NCI-H774 (cell line): ENCODE measurements at places on chromosomes 3 and 15.
A peak's percentile ranks its signal among the peaks of the same experiment; 100 is the strongest.

DNA sequence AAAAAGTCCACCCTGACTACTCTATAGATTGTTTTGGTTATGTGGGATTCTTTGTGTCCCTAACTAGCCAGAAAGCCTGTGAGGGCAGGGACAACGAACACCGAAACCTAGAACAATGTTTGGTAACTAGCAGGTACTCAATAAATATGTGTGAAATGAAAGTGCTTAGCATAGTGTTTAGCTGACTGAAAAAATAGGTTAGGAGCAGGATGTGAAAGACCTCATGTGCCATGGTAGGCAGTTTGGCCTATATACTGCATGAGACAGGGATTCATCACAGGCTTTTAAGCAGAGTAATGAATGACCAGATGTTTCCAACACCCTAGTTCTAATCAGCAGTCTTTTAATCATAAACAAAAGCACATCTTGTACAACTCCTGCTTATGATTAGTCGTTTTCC is 64.2 kb downstream of the MYO5A start:
- DNase-seq, result no peak

DNA sequence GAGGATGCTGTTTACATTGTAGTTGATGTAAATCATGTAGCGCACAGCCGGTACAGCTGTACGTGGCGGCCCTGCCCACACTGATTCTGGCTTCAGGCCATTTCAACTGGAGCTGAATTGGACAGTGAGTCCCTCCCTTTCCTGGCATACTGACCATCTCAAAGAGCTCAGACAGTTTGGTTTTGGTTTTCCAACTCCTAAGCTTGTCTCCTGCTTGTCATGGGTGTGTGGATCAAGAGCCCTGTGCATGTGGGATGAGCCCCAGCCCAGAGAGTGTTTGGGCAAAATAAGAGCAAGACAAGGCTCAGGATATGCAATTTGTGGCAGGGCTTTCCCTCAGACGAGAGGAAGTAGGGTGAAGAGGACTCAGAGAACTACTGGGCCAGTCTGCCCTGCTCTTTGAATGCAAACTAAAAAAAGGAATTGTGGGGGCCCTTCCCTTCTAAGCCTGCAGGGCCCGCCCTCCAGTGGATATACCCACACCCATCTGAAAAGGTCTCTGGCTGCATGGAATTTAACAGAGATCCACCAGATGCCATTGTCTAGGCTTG is 13.3 kb downstream of the ITGA11 start:
- DNase-seq, result peak; percentile 41

DNA sequence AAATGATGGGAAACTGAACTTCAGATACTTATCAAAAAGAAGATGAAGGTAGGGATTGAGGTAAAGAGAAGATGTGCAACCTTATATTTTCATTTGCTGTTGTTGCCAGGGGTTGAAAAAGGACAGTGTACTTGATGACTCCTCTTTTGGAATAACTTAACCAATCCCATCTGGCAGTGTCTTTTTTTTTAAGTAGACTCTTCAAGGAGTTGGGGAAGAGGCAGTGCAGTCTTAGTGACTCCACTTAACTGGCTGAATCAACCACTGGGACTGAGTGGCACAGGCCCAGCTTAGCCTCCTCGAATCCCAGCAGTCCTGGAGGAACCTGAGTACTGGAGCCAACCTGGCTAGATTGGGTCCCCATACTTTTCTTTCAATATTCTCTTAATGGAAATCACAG is 27.3 kb upstream of the FILIP1L start:
- no peak for DNase-seq

- no peak for DNase-seq
Measured at GRCh38 chr15:87599616-87600015, 656.9 kb downstream of the NTRK3 start.

DNA sequence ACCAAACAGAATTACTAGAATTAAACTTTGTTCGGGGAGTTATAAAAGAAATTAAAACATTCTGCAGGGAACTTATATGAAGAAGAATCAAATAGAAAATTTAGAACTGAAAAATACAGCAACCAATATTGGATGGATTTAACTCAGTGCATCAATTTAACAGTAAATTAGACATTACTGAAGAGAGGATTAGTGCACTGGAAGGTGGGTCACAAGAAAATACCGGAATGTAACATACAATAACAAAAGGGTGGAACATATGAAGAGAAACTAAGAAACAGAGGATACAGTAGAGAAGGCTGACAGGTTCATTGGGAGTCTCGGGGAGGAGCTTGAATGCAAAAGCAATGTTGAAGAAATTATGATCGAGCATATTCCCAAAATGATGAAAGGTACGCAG is 56.3 kb downstream of the CDIN1 start:
- DNase-seq, result no peak

DNA sequence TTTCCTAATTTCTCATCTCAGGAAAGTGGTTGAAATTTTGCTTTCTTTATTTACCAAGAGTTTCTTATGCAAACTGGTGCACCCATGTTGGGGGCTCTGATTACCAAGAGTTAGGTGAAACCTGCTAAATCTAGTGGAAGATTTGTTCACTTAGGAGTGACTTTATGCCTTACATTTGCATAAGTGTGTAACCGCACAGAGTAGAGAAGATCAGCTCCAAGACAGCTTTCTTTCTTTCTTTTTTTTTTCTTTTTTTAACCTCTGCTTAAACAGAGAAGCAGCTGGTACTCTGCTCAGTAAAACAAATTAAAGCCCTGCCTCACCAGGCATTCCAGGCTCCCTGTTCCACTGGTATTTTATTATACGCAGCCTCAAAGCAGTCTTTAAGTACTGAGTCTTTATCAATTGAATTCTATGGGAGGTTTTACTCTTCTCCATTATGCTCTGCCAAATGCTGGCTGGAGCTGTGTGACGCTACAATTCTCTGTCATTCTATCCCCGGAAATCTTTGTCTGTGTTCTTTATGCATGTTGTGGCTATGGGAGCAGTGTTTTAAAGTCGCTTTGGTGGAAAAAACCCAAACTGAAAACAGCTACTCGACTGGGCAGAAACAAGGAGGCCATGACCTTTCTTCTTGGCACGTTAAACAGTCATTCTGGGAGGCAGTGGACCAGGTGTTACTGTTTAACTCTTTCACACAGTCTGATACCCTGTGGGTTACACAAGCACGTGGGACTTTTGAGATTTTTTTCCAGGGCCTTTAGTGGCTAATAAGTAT is 55.2 kb upstream of the GBE1 start:
- no peak for DNase-seq

- DNase-seq, result no peak
Measured at GRCh38 chr3:24741506-24741905, 246.9 kb upstream of the THRB start.

- no peak for DNase-seq
Measured at GRCh38 chr3:188026191-188026968, 127.6 kb upstream of the LPP start.

DNA sequence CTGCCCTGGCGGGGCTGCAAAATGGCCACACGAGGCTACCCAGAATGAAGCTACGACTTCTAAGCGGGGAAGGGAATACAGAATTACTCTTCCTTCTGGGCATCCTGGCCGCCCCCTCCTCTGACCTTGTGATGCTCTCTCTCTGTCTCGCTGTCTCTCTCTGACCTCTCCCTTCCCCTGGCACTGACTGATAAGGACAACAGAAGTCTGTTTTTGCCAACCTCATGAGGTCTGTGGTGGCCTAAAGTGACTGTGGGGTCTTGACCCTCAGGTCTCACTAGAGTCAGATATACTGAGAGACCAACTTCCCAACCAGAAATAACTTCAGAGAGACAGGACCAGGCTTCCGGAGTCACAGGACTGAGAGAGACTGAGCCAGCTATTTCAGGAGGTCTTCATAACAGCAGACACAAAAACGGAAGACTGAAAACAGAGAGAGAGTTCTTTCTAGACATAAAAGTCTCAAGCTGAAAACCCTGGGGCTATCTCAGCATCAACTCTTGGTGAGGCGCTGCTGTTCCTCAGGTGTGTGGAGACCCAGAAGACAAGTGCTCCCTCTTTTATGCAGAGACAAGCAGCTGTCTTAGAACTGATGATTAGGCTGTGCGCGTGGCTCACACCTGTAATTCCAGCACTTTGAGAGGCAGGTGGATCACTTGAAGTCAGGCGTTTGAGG is 38.2 kb upstream of the CFAP161 start:
- no peak for DNase-seq

DNA sequence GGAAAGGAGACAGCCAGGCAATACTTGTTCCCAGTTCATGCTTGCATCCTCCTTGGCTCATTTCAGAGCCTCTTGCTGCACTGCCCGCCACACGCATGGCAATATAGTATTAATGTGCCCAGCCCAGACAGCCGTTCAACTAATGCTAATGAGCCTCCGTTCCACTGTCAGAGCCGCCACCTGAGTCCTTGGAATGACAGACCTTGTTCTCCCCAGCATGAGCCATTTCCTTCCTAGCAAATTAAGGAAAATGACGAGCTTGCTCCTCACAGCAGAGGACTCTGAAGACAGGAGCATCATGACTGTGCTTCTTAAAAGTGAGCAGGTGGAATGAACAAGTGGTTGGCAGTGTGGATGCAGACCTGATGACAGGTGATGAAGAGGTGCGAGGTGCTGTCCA is 10.8 kb upstream of the LRRC15 start:
- DNase-seq, result no peak

DNA sequence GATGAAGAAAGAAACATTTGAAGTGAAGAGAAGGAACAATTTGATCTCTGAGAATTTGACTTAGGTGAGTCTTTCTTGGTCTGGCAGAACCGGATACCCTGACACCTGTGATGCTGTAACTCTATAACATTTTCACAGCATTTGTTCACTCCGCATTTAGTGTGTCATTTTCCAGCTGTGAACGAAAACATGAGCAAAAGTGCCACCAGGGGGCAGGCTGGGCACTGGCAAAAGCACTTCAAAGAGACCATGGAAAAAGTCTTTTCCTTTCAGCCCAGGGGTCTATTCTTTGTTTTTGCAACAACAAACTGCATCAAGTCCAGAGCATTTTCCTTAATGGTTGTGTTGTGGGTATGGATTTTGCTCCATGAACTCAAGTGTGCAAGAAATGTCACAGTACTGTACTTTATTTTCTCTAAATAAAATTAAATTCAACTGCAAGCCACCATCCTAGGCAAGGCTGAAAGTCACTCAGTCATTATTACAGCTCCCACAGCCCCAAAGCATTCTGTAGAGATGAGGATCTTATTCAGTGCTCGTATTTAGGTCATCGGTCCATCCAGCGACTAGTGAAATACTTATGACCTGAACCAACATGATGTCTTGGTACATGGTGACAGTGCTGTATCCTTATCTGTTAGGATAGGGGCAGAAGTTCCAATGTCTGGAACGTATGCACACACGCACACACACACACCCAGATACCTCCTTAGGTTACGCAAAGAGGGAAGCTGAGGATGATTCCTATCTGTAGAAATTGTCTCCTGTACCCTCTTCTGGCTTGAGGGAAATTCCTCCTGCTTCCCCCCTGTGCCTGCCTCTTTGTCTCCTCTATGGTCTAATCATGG is 125.5 kb downstream of the GADL1 start:
- peak; percentile 18 for DNase-seq

- no peak for DNase-seq
Measured at GRCh38 chr3:172119266-172119969, 80.0 kb downstream of the FNDC3B start.

GRCh38 chr3:192826214-192827006 is 91.2 kb downstream of the MB21D2 start:
- peak; percentile 60 for DNase-seq

DNA sequence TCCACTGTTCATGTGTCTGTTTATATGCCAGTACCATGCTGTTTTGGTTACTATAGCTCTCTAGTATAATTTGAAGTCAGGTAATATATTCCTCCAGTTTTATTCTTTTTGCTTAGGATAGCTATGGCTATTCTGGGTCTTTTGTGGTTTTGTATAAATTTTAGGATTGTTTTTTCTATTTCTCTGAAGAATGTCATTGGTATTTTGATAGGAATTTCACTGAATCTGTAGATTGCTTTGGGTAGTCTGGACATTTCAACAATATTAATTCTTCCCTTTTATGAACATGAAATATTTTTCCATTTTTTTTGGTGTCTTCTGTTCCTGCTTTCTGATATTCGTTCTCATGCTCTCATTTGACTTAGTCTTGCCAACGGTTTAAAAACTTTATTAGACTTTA is 39.6 kb downstream of the GREM1 start:
- no peak for DNase-seq

DNA sequence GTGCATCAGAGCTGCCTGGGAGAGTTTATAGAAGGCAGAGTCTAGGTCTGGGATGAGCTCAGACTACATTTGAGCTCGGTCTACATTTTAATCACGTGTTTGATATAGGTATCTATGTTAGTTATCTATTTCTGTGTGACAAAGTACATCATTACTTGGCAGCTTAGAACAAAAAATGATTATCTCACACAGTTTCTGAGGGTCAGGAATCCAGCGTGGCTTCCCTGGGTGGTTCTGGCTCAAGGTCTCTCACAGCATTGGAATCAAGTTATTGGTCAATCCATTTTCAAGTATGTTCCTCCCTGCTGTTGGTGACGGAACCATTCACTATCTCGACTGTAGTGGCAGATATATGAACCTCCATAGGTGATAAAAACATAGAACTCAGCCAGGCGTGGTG is 71.7 kb downstream of the ABHD5 start:
- no peak for DNase-seq

DNA sequence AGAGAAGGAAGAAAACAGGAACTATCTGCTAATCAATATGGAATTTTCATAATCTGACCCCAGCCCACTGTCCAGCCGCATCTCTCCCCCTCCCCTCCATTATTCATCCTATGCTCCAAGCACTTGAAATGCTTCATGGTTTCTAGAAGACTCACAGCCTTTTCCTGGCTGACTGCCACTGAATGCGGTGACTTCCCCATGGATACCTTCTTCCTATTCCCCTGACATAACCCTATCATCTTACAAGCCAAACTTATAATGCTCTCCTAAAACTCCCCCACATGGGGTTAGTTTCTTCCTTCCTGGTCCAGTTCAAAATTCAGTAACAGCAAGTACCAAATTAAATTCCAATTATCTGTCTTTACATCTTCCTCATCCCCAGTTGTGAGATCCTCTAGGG is 31.2 kb upstream of the PTX3 start:
- DNase-seq, result no peak

- no peak for DNase-seq
Measured at GRCh38 chr3:29561651-29562149, 280.8 kb downstream of the RBMS3 start.

DNA sequence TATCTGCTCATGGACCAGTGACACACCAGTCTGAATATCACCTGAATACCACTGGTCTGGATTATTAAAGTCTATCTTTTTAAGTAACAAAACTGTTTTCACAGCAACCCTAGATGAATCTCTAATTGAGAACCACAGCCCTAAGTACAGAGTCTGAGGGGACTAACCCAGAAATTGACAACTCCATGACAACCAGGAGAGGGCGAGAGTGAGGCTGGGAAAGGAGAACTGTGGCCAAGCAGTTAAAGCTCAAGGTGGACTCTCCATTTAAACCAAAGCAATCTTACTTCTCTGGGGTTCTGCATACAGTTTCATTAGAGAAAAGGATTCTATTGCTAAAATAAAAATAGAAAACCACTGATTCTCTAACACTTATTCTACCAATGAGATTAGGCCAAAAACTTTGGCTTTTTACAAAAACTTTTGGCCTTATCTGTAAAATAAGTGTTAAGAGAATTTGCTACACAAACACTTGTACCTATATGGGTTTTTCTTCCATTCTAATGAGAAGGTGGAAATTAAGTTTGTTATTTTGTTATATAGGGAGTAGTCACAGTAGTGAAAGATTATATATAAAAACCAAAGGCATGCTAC is 11.4 kb downstream of the NEK10 start:
- peak; percentile 6 for DNase-seq
